Stimulated activated CD8-positive, alpha-beta memory T cell treated with anti-CD3 and anti-CD28 coated beads, Interleukin-4, amount 100 ng/mL, for 48 hours (primary cell): ENCODE measurements at places on chromosomes 6 and 20.
A peak's percentile ranks its signal among the peaks of the same experiment; 100 is the strongest.

DNA sequence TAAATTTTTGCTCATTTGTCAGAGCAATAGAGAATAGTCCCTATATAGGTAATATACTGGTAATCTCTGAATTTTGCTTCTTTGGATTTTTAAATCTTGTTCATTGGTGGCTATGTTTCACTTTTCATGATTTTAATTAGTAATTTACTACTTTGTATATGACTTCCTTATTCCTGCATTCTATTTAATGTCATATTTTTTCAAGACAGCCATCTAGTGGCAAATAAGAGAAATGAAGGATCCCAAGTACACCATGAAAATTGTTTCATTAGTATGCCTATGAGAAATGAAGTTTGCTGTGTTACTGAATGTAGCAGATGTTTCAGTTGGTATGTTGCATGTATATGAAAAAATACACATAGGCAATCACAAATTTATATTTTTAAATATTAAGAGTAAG lies 82.4 kb downstream of the ZNF292 start:
- DNase-seq, result no peak

DNA sequence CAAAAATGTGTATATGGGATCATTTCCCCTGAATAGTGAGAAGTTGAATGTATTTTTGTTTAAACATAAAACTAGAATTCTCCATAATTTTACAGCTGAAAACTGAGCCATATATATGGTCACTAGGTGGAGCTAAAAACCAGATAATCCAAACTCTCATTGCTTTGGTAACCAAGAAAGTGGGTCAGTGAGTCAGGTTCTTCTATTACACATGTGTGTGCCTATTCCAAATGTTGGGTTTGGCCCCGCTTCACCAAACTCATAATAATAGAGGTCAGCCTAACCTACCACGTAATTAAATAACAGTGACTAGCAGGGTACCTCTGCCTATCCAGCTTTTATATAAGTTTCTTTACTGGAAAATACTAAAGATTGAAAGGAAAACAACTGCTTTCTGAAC lies 19.3 kb upstream of the RNGTT start:
- DNase-seq, result no peak

- DNase-seq, result no peak
Measured at GRCh38 chr20:17936286-17936760, 32.3 kb downstream of the SNX5 start.

DNA sequence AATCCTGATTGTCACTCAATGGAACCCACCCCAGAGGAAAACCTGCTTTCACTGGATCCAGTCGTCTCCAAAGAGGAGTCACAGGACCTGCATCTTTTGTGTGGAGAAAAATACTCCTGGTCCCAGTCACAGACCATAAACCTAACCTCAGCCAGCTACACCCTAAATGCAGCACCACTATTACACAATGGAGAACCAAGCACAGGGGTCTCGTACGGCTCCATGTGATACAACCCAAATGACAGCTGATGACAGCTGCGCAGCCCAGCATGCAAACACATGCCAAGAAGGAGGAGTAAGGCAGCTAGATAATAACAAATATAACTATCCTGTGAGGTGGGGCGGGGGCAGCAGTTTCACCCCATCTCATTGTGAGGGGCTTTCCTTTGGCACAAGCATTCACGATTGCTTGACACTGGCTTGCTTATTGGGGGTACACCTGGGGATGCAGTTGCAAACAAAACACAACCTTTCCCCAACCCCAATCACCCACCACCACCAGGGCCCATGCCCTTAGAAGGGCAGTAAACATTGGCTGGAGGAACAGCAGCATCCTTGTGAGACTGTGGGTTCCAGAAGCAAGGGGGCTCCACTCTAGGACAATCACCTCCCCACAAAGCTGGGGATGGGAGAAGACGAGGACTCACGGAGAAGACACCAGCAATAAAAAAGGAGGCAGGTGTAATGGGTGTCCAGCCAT lies 51.5 kb downstream of the TRERF1 start:
- peak; percentile 18 for DNase-seq

DNA sequence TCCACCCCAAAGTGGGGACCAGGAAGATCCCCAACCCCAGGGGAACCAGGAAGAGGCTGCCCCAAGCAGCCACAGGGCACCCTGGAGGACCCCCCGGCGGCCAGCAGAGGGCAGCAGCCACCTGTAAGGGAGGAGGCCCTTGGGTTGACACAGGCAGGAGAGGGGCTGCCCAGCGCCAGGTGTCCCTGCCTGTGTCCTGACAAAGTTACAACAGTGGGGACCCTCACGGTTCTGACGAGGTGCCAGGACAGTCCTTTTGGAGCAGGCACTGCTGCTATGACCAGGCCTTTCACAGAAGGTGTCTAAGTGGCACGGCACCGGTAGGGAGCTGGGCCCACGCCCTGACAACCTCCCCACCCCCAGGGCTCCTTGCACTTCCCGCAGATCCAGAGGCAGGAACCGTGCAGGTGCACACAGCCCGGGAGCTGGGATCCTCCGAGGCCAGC lies 176.7 kb downstream of the BMP7 start:
- DNase-seq, result peak; percentile 86

GRCh38 chr6:169292338-169293124 lies 38.9 kb upstream of the THBS2 start:
- no peak for DNase-seq

DNA sequence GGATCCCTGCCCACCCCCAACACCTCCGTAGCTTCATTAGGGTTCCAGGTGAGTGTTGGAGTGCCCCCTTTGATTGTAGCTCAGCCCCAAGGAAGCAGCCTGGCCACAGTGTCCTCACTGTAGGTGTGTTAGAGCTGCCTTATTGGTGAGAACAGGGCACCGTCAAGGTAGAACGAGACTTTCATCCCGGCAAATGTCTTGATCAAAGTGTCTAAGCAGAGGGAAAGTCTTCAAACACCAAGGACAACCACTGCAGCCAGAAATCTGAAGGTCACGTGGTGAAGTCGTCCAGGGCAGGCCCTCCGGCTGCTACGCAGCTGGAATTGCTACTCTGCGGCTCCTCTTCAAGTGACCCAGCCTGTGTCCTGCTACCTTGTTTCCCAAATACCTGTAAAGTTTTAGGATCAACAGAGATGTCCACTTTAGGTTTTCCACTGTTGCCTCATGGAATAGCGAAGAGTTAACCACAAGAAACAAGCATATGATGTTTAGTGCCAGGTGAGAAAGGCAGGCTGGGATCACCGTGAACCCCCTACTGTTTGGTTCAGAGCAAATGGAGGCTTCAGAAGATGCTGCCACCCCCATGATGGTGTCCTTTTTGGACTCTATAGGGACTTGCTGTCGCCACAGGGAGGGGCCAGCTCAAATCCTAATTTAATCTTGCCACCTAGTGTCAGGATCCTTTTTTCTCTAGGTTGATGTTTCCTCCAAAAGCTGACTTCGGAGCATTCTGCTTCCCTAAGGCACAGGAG lies 1.7 kb upstream of the DLL1 start:
- DNase-seq, result no peak

DNA sequence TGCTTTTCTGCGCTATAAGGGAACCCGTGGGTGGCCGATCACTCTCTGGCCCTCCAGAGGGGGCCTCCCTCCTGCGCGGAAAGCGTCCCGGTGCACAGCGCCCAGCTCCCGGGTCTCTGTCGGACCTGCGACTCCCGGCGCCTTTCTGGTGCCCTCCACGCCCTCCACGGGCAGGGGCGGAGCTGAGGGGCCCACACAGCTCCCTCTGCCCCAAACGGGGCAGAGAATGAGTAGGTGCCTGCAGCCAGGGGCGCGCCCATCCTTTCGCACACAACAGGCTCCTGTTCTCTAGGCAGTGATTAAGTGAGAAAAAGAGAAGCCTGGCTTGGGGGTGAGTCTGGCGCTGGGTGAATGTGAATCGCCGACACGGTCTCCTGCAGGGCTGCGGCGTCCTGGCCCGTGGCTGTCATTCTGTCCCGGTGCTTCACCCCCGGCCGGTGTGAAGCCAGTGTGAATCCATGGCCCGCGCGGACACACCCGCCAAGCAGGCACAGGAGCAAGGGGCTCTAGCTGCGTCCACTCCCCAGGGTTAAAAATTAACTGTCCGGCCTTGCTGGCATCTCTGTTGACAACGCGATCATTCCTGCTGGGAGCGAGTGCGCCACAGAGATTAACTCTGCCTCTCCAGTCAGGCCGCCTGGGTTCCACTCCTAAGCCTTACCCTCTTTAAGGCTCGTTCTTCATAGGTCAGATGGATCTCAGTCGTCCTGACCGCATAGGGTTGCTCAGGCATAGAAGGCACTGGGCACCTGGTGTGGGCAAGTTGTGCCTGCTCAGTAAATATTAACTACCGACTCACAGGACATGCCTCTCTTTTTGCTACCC lies 88.8 kb downstream of the PCSK2 start:
- DNase-seq, result no peak

- DNase-seq, result no peak
Measured at GRCh38 chr6:76516924-76517323, 444.5 kb upstream of the IMPG1 start.

DNA sequence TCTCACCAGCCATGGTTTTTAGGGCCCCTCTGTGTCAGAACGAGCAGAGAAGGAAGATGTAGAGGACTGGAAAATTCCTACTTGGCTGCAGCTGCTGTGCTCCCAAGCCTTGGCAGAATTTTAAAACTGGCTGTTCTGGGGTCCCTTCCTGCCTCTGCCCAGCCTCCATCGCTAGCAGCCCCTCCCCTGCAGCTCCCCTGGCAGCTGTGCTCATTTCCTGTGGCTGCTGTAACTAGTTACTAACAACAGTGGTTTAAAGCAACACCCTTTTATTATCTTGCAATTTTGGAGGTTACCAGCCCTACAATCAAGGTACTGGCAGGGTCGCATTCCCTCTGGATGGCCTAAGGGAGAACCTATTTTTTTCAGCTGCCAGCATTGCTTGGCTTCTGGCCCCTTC lies 3.7 kb upstream of the CST11 start:
- DNase-seq, result no peak

- no peak for DNase-seq
Measured at GRCh38 chr20:10505827-10506226, 70.7 kb downstream of the SLX4IP start.

DNA sequence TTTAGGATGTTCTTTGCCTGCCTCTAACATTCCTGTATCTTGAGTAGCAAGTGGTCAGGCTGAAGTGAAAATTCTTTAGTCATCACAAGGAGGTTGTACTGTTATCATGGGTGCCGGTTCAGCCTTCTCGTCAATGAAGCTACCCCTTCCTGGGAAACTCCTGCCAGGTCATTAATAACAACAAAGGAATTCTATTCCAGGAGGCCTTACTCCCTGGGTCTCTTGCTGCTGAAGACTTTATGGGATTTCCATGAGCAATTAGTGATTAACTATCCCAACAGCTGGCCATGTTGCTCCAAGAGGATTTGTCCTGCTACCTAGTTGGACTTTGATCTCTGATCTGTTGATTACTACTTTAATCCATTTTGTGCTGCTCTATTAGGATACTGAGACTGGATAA lies 62.7 kb upstream of the ELOVL5 start:
- no peak for DNase-seq

DNA sequence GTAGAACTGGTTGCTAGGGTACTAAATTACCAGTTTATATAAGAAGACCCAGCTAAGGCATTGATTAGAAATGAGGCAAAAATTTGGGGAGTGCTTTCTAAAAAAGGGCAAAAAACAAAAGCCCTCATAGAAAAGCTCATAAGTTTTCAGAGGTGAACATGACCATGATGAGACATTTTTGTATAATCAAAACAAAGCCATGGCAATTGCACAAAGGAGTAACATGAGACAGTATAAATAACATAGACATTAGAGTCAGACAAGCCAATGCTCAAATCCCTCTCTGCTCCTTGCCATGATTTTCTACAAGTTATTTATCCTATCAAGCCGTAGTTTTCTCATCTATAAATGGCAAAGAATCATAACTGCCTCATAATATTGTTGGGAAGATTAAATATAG lies 112.2 kb upstream of the ADTRP start:
- DNase-seq, result no peak
